ENCODE measurements at places on chromosomes 2 and 18.

GRCh38 chr2:109727929-109728447, 66.1 kb upstream of the RGPD5 start:
- DNase-seq: no peak

- peak; percentile 81 for DNase-seq
These were observed 59.3 kb downstream of the MYL12B start for GRCh38 chr18:3321133-3321812.

DNA sequence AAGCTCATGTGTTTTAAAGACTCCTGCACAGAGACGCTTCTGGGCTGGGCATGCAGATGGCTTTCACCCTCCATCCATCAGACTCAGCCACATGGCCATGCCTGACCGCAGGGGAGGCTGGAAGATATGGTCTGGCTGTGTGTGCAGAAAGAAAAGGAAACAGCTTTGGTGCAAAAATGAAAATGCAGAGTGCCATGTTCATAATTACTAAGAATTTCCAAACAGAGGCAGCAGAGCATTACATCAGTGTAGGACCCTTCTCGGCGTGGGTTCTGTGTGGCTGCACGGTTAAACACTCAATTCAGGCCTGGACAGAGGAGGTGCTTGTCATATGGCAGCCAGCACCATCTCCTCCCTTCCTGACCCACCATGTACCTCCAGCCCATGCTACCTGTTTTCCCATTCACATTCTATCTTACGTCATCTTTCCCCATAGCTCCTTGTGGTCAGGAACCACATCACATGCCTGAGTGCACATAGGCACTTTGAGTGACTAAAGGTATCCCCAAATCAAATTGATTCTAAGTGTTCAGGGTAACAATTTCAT, 200.3 kb upstream of the ID2 start:
- no peak for DNase-seq

- no peak for DNase-seq
These were observed 405.1 kb upstream of the CYRIA start for GRCh38 chr2:17070711-17071110.

- no peak for DNase-seq
These were observed 8.2 kb upstream of the CABLES1 start for GRCh38 chr18:23127090-23127489.

GRCh38 chr2:223526106-223526505, 76.1 kb downstream of the SCG2 start:
- DNase-seq: no peak

GRCh38 chr2:173843526-173843925, 121.6 kb downstream of the SP3 start:
- no peak for DNase-seq

DNA sequence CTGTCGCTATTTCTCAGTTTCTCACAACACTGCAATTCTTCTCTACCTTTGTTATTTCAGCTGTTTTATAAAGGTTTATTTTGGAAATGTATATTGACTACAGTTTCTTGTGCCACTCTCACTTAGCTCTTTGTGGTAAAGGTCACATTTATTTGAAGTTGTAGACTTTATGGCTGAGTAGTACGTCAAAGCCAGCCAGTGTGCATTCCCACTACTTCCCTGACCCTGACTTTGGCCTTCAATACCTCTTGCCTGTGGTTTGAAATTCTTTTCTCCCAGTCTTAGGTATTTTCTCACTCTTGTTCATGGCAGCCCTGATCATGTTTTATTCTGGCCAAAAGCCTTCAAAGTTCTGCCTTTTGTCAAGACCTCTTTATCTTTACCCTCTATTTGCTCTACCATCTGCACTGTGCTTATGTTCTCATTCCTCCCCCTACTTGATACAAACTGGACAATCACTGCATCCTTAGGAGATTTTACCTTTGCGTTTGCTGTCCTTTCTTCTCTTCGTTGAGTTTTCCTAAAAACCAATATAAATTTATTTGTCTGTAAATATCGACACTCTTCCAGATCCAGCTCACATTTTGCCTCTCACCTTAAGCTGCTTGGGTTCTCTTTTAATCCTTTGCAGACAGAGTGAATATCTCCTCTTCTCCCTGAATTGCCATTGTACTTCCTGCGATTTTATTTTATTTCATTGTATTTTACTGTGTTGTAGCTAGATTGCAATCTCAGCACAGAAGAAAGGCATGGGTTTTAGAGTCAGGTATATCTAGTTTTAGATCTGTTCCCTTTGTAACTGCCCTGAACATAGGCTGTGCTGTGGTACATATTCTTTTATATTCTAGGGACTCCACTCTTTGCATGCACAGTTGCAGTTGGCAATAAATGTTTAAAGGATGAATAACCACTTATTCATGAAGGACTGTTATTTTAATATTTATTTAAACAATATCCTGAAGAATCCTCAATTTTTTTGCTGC, 31.2 kb downstream of the GULP1 start:
- DNase-seq: peak; percentile 70

DNA sequence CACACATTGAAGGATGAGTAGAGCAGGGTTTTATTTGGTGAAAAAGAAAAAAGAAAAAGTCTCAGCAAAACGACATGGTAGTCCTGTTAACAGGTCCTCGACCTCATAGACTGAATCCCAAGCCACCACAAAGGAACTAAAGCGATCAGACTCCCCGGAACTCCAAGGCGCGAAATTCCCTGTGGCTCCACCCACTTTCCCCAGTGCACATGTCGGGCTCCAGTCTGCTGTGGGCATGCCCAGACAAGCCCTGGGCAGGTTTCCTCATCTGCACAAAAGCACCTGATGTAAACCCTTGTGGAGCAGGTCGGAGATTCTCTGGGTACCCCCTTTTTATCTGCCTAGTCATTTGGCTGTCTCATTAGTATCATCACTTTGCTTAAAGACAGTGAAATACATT, 170.7 kb upstream of the FSIP2 start:
- no peak for DNase-seq

DNA sequence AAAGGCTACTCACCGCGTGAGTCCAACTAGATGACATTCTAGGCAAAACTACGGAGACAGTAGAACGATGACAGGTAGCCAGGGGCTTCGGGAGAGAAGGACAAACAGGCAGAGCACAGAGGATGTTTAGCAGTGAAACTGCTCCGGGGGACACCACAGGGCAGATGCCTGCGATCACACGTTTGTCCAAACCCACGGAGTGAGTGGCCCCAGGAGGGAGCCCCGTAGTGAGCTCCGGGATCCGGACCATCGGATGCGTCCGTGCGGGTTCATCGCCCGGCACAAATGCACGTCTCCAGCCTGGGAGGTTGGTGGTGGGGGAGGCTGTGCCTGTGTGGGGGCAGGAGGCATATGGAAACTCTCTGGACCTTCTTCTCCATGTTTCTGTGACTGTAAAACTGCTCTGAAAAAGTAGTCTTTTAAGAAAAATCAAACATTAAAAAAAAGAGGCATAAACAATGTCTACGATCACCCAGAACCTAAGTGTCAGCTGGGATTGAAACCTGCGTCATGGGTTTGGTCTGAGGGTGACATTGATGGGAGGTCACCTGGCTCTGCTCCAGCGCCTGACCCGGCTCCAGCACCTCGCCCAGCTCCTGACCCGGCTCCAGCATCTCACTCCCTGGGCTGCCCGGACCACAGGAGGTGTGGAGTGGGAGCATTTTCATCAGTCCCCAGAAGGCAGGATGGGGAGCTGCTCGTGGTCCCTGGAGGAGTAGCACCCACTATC, 83.0 kb upstream of the CTDP1 start:
- DNase-seq: no peak

- peak; percentile 56 for DNase-seq
These were observed 49.5 kb downstream of the KCNE4 start for GRCh38 chr2:223101340-223102039.

GRCh38 chr18:23793985-23794867, 105.0 kb downstream of the LAMA3 start:
- no peak for DNase-seq

GRCh38 chr2:43033466-43034241, 192.8 kb downstream of the ZFP36L2 start:
- no peak for DNase-seq

GRCh38 chr2:176592216-176592615, 323.0 kb downstream of the MTX2 start:
- no peak for DNase-seq

GRCh38 chr2:9069543-9069942, 66.1 kb upstream of the MBOAT2 start:
- no peak for DNase-seq

GRCh38 chr2:199874209-199874608, 23.2 kb upstream of the FTCDNL1 start:
- no peak for DNase-seq

DNA sequence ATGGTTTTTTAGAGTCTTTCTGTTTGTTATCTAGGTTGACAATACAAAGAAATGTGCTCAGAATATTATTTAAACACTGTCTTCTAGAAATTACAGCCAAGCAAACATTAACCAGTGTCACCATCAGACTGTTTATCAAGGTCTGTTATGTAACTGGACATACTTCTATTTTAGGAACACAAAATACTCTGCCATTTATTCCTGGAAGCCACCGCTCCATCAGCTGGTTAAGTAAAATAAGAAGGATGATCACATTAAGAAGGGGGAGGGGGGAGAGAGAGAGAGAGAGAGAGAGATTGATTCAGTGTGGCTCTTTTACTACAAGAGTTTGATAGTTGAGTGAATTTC, 47.9 kb downstream of the MBP start:
- no peak for DNase-seq

DNA sequence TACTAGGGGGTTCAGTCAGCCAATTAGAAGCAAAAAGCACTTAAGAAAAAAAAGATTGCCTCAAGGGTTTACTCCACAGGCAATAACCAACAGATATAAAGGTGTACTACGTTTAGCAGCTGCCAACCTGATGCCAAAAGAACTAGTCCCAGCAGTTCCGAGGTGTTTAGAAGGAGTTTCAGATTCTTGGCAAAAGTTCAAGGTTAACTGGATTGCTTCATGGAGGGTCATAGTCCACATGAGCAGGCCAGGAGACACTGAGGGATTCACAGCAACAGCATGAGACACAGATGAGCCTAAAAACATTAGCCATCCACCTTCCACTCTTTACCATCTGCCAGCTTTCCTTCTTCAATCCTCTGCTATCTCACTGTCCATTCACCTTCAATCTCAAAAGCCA, 4.9 kb upstream of the DNAH7 start:
- DNase-seq: no peak

DNA sequence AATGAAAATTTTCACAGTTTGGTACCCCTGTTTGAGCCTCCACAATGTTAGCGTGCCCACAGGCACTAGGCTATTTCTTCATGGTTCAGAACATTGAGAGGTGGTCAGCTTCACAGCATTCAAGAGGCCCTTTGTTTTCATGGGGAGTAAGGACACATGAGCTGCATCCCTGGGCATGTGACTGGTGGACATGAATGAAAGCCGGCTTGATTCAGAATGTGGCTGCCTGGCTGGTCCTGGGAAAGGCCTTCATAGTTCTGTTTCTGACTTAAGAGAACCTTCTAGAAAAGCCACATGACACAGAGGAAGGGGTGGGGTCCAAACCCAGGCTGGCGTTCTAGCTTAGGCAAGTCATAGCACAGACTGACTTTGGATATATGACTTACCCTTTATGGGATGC, 420.6 kb downstream of the CMPK2 start:
- no peak for DNase-seq

DNA sequence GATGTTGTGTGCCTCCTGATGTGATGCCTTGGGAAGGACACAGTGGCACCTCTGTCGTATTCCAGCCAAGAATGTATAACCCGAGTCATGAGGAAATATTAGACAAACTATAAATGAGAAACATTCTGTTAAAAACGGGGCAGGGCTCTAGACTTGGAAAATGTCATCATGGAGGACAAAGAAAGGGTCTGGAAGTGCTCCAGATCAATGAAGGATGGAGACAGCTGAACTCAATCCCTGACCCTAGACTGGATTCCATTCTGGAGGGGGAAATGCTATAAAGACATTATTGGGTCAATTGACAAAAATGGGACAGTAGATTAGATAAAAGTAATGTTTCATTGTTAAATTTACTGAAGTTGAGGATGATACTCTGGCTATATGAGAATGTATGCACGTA, 92.1 kb downstream of the SLC4A3 start:
- DNase-seq: no peak

DNA sequence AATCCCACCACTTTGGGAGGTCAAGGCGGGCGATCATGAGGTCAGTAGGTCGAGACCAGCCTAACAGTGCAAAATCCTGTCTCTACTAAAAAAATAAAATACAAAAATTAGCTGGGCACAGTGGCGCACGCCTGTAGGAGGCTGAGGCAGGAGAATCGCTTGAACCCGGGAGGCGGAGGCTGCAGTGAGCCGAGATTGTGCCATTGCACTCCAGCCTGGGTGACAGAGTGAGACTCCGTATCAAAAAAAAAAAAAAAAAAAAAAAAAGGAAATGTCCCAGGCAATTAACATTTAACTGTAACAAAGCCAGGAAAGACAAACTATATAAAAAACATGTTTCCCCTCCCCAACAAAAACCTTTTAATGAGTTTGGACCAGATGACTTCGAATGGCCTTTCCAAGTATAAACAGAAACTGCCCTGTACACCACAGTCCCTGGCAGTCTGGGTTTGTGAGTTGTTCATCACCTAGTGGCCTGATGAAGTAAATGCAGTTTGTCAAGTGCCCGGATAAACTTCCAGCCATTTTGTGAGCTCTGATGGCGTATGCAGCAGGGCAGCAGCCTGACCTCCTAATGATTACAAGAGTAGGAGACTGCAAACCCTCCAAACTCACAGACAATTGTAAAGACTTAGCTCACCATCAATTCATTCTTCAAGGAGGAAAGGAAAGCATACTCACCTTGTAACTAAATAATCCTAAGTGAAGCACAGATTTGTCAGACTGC, 16.6 kb upstream of the PCBP1 start:
- peak; percentile 87 for DNase-seq

DNA sequence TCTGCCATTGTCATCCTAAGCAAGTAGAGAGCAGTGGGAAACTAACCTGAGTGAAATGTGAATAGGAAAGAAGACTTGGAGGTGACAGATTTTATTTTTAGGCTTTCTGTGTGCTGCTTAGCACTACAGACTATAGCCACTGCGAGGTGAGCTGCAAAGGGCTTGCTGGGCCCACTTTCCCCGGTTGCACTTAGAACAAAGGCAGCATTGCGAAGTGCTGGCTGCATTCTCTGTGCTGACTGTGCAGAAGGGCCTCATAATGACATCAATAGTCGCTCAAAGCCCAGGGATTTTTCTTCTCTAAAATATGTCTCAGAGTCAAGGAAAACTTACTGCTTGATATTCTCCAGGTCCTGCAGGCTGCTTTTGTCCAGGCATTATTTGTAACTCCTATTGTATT, 592.1 kb downstream of the TDRD15 start:
- no peak for DNase-seq

- no peak for DNase-seq
These were observed 101.6 kb upstream of the XPO1 start for GRCh38 chr2:61639721-61640120.

DNA sequence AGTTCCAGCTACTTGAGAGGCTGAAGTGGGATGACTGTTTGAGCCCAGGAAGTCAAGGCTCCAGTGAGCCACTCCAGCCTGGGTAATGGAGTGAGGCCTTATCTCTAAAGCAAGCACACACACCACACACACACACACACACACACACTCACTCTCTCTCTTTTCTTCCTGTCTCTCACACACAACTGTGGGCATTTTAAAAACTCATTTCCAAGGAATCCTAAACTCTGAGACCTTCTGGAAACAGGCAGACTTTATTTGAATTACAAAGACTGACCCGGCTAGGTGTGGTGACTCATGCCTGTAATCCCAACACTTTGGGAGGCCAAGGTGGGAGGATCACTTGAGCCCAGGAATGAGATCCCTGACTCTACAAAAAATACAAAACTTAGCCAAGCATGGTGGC, 21.3 kb downstream of the WDSUB1 start:
- DNase-seq: peak; percentile 21

- DNase-seq: no peak
These were observed 192.4 kb downstream of the ZBTB7C start for GRCh38 chr18:48216639-48217257.
